Caco-2 (cell line): ENCODE measurements at places on chromosomes 4 and X.

GRCh38 chr4:70908993-70909556, 6.9 kb downstream of the MOB1B start:
- no peak for DNase-seq

GRCh38 chrX:151816934-151817333, 82.4 kb downstream of the CNGA2 start:
- no peak for DNase-seq

- DNase-seq, result no peak
Observed at GRCh38 chrX:101062176-101062575, 10.3 kb upstream of the TRMT2B start.

- DNase-seq, result no peak
Observed at GRCh38 chr4:153114771-153115321, 89.4 kb upstream of the TRIM2 start.

DNA sequence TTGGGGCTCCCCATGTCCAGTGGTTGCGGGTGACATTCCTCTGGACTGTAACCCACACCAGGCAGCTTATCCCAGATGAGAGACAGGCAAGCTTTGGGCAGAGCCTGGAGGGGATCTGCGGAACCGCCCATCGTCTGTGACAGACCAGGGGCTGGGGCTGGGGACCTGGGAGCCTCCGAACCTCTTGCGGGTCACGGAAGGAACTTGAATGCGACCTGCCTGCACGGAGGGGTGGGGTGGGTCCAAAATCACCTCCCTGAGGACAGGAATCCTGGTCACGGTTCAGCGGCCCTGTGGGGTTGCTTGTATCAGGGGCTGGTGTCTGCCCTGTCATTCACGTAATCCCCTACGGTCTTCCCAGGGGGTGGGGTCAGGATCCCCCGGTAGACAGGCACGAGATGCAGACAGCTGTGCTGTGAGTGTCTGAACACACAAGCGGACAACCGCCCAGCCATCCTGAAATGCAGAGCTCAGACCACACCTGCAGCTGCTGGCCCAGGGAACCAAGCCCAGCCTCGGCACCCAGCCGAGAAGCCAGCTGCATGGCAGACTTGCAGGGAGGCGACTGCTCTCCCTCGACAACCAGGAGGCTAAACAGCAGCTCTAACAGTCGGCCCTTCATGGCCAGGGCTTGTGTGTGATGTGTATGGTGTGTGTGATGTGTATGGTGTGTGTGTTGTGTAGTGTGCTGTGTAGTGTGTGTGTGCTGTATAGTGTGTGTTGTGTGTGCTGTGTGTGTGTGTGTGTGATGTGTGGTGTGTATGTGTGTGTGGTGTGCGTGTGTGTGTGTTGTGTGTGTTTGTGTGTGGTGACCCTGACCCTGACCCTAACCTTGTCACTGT, 105.9 kb upstream of the ADRA2C start:
- DNase-seq, result no peak

- DNase-seq, result no peak
Observed at GRCh38 chr4:26083987-26084386, 170.0 kb downstream of the SMIM20 start.

DNA sequence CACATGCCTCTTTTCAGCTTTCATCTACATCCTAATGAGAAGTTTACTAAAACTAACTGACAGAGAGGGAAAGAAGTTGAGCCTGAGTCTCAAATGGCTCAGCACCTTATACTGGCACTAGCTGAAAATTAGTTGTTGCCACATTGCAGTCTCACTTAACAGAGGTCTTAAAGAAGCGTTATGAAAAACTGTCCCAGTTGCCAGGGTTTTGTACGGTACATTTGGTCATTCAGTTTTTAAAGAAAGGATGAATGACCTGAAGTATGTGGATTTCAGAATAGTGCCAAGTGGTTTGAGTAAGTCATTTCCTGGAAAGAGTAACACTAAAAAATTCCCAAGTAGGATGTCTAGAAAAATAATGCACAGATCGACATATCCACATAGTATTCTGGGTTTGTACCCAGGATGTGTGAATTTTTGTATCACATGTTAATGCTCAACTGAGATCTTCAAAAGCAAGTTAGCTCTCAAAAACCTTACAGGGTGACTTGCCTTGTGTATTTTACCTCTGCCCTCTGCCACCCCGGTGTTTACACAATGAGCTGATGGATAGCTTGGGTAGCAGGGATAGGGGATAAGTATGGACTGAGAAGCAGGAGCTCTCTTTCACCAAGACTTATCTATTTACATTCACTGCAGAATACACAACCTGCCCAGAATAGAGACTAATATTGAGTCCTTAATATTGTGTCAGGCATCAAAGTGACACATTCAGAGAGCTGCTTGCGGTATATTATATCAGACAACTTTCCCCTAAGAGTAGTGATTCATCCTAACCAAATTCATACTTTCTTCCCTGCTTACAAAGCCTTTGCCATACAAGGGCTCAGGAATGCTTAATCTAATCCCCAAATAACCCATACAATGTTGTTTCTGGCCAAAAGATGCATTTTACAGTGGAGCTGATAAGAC, 1075.7 kb upstream of the PABPC4L start:
- DNase-seq, result no peak

GRCh38 chr4:185005219-185005819, 13.0 kb upstream of the HELT start:
- peak; percentile 74 for DNase-seq

GRCh38 chrX:114906984-114907510, 110.4 kb downstream of the IL13RA2 start:
- no peak for DNase-seq

- no peak for DNase-seq
Observed at GRCh38 chr4:47862297-47862696, 24.4 kb upstream of the CORIN start.

- no peak for DNase-seq
Observed at GRCh38 chr4:99117876-99118693, 26.0 kb downstream of the ADH4 start.

- no peak for DNase-seq
Observed at GRCh38 chrX:3425031-3425430, 78.6 kb upstream of the MXRA5 start.

DNA sequence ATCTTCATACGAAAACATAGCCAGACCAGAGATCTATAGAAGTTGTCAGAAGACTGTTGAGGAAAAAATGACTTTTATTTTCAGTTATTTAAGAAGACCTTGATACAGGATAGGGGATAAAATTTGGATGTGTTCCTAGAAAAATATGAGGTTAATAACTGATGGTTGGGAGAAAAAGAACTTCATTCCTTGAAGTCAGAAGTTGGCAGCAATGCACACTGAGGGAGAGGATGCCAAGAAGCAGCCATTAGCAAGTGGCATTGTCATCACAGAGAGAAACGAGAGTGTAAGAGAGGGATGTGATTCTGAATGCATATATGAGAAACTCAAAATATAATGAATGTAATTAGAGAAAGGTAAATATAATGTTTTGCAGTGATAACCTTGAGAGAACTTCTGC, 382.1 kb upstream of the EPHA5 start:
- DNase-seq, result no peak

DNA sequence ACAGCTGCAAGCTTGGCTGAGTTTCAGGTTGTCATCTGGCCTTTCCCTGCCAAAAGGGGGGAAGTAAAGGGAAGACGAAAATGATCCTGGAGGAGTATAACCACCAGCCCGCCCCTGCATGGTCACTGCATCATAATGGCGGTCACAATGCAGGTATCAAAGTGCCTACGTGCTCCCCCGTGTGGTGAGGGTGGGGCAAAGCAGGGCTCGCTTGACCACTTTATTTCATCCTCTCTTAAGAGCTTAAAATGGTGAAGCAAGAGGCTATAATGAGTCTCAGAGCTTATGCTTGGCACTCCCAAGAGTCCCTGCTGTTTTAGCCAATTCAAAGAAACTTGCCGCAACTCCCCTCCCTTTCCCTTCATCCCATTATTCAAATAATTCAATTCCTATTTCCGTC, 105.6 kb downstream of the APOOL start:
- DNase-seq, result no peak

DNA sequence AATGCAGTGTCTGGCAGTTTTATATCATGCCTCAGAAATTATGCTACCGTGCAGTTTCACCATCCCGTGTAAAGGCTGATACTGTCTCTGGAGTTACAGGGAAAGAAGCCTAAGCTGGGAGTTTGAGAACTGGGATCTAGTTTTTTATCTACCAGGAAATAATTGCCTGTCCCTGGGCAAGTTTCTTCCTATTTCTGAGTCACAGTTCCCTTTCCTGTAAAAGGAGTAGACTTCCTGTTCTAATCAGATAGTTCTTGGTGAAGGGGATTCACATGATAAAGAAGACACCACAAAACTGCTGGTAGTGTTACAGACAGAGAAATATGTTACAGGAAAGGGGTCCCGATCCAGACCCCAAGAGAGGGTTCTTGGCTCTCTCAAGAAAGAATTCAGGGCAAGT, 17.1 kb downstream of the HERC3 start:
- no peak for DNase-seq

GRCh38 chr4:52641854-52642563, 17.1 kb downstream of the USP46 start:
- DNase-seq, result no peak

DNA sequence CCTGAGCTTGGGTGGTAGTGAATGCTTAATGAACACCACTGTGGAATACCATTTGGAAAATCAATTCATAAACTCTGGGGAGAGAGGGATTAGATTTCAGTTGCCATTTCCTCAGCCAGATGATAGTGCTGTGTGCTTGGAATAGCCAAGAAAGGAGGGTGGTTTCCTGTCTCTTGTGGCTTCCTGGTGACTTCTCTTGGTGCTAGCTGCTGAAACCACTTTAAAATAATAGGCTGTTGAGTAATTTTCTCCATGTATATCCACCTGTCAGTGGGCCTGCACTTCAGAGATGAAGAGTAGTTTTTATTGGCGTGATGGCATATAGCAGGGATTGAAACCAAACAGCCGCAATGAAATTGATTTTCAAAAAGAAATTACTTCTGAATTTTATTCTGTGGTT, 11.8 kb downstream of the EDA start:
- DNase-seq, result no peak

- no peak for DNase-seq
Observed at GRCh38 chr4:138188406-138189084, 53.6 kb downstream of the SLC7A11 start.

- no peak for DNase-seq
Observed at GRCh38 chr4:137905930-137906329, 336.2 kb downstream of the SLC7A11 start.

DNA sequence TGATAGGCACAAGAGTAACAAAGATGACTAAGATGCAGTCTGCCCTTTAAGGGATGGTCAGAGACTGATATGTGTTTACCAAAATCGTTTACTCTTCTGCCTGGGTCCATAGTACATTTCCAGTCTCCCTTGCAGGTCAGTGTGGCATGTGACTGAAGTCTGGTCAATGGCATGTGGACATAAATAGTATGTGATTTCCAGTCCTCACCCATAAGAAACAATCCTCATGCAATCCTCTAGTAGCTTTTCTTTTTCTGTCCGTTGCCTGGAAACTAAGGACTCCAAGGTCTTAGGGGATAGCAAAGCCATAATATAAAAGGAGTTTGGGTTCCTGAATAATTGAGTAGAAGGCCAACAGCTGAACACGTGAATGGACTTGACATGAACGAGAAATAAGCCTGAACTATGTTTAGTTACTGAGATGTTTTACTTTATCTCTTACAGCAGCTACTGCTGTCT, 1.1 kb downstream of the SLC9B2 start:
- peak; percentile 56 for DNase-seq

DNA sequence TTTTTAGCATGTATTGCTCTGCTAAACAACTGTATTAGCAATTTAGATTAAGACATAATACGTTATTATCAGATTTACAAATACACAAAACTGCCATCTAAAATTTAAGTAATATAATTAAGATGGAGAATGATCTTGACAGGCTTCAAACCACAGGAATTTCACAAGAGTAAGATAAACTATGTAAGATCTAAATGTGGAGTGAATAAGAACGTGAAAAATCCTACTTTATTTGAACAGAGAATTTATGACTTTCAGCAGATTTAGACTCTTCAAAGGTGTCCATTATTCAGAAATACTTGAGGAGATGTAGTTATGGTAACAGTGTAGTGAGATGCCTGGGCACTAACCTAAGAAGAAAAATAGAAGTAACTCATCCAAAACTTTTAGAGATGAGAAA, 73.2 kb downstream of the SLC4A4 start:
- DNase-seq, result no peak

- no peak for DNase-seq
Observed at GRCh38 chr4:65023081-65023480, 613.8 kb upstream of the TECRL start.

- no peak for DNase-seq
Observed at GRCh38 chr4:108885211-108885610, 122.4 kb upstream of the ETNPPL start.

- DNase-seq, result no peak
Observed at GRCh38 chr4:650951-651883, 22.9 kb downstream of the ATP5ME start.

GRCh38 chrX:39854772-39855747, 242.7 kb downstream of the BCOR start:
- no peak for DNase-seq

GRCh38 chr4:76305971-76306881, at the start of gene STBD1:
Gene STBD1, plus strand, starts transcription at chr4:76306733. Its CDS starts 37 bp downstream, at chr4:76306770.
- peak; percentile 88 for DNase-seq

DNA sequence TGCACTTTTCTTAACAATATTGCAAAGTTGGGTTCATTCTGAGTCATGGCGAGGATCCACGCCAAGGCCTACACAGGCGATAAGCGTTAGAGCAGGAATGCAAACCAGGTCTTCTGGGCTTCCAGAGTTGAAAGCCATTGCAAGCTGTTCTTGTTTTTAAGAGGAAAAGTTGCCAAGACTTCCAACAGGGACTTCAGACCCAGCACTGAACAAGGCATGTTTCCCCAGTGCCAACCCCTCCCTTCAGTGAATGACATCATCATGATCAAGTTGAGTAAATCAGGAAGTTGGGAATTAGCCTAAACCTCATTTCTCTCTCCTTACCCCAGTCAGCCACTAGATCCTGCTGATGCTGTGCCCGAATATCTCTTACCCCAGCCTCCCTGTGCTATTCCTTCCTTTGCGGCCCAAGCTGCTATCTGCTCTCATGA, 355.1 kb downstream of the HS3ST1 start:
- DNase-seq, result no peak

DNA sequence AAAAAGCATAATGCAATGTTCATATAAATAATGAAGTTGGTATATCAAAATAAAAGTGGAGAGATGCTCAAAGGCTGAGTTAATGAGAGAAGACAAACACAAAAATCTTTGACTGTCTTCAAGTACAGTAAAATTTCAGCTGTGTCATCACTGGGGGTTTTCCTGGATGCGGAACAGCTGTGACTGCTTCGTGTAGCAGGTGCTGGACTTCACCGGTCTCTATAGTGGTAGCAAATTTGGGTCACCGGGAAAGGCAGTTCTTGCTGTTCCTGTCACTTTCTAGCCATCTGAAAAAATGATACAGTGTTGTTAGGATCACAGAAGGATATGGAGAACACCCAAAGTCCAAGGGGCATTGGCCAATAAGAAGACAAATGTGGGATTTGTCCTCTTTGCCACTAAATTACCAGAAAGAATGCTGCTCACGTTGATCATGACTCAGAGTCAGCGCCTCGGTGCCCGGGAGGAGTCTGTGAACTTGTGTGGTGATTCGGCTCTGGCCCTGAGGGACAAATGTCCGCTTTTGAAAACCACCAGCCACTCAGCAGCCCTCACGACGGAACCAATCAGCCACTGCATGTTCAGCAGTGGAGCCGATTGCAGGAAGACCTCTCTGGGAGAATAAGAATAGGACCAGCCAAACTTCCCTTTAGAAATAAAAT, 230.1 kb upstream of the FAT1 start:
- DNase-seq, result no peak
